ENCODE measurements at places on chromosomes 1 and 21.

DNA sequence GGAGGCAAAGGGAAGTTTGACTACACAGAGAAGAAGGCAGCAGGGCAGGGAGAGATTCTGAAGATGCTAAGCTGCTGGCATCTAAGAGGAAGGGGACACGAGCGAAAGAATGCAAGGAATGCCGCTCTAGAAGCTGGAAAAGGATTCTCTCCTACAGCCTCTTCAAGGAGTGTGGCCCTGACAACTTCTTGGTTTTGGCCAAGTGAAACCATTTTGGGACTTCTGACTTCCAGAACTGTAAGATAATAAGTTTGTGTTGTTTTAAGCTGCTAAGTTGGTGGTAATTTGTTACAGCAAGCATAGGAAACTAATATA, 28.5 kb downstream of the MGST3 start:
- no peak for DNase-seq

DNA sequence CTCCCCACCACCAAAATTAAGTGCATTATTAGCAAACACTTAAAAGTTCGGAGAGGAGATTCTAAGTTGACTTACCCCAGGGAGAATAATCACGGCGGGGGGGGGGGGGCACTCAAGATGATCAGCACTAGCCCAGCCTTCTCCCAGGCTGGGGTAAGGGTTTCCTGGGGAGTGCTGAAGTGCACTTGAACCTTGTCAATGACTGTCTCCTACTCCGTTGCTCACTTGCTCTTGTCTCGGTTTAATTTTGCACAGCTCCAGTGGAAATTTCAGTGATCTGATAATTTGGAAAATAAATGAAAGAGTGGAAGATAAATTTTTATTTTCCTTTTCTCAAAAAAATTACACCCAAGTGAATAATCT, 59.2 kb downstream of the PBX1 start:
- no peak for DNase-seq

DNA sequence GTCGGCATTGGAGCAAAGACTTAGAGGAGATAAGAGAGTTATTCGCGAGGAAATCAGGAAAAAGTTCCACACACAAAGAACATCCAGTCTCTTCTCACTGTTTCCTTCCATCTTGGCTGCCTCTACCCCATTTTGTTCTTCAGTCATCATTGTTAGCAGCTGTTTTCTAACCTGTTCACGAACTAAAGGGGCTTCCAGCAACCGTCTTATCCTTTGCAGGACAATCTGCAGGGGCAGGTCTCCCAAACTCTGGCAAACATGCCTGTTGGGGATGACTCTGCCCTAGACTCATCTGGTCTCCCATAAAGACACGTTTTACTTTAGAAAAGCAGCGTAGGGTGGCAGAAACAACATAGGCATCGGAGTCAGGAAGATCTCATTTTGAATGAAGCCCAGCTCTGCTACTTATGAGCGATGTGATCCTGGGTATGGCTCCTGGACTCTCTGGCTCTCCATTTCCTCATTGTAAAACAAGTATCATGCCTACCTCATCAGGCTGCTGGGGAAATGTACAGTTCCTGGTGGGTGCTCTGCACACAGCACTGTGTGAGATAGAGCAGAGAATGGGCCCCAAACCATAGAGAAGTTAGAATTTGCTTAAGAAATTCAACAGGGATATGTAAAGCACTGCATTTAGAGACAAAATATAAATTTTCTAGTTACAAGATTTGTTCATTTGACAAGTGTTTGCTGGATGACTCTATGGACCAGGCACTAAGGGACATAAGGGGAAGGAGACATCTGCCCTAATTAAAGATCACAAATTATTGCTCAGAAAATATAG, 59.7 kb downstream of the MEF2D start:
- no peak for DNase-seq

- no peak for DNase-seq
These were observed 52.5 kb downstream of the MAN1C1 start for GRCh38 chr1:25668931-25669573.

DNA sequence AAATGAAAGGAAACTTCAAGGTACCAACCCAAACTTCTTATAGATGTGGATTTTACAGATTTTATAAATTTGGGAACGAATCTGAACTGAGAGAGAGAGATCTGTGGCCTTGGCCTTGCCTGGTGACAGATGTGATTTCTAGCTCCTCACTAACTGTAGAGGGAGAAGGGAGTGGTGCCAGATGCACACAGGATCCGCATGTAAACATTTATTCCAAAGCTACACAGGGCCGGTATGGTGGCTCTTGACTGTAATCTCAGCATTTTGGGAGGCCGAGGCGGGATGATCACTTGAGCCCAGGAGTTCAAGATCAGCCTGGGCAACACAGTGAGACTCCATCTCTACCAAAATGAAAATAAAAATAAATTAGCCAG, 77.1 kb downstream of the PGBD5 start:
- no peak for DNase-seq

DNA sequence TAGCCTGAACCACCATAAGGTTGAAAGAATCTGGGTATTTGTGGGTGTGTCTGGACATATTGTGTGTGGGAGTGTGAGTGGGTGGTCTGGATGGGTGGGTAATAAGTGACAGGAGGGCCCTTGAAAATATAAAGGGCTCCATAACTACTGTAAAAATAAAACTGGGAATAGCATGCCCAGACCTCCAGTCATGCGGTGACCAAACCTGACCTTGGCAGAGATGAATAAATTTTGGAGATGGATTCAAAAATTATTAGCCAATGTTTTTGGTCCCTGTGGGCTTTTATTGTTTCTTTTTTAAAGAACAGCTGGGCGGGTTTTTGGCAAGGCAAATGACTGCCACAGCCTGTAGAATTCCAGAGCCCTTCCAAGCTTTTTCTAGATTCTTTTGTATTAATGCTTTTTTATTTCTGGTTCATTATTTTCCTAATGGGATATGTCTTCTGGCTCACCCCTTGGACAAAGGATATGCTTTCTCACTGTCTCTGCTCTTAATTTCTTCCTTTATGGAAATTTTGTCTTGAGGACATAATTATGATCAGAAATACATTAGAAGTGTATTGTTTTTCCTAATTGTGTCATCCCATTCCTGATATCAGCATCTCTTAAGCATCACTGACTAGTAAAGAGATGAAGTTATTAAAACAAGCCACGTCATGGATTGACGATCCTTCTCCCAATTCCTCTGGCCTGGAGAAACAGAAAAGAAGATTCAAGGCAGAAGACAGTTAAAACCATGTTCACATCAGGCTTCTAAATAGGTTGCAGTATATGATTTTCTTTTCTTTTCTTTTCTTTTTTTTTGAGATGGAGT, 69.5 kb downstream of the NTMT2 start:
- DNase-seq = no peak

DNA sequence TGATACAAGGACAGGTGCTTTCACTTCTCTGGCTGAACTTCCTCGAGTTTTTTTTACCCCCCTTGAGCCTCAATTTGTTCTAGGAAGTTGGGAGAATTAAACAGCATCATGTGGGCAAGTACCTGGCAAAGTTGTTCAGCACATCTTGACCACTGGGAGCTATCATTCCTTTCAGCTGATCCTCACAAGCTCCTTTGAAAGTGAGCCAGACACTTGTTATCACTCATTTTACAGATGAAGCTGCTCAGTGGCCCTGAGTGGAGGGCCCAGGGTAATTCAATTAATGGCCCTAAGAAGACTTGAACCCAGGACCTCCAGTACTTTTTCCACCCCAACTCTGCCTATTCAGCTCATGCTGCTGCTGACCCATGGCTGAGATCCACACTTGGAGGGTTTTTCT, 2.0 kb downstream of the RGS8 start:
- DNase-seq = no peak

- no peak for DNase-seq
These were observed 8.5 kb downstream of the CFHR4 start for GRCh38 chr1:196896355-196896754.

GRCh38 chr1:59952065-59952464, 25.5 kb upstream of the CYP2J2 start:
- no peak for DNase-seq

- DNase-seq = no peak
These were observed 89.7 kb downstream of the BCAR3 start for GRCh38 chr1:93591676-93592550.

GRCh38 chr1:112686417-112686816, 12.0 kb downstream of the MOV10 start:
- DNase-seq = no peak

DNA sequence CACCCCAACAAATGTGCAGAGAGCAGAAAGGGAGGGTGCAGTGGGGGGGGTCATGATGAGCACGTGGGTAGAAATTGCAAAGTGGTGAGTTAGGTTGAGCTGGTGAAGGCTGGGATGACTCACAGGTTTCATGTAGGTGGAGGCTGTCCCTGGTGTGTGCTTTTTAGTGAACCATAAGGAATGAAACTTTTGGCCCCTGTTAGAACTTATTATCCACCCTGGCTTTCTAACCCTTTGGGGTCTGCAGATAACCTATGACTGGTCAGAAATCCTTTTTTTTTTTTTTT, 46.9 kb downstream of the DOP1B start:
- no peak for DNase-seq

- no peak for DNase-seq
These were observed 98.9 kb downstream of the PGBD5 start for GRCh38 chr1:230326971-230327891.

DNA sequence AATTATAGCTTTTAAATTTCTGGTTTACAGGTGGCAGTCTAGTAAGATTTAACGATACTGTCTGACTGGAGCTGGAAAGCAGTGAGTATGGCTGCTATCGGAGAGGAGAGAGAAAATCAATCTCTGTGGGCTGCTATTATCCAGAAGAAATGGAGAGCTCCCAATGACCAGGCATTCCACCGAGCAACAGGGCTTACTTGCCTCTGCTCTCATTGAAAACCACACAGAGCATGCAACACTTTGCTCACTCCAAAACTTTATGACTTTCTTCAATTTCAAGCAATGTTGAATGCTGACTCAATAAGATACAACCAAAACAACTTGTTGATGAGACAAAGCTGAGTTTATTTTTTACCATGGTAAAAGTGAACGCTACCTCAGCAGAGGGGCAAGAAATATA, 337.0 kb upstream of the NCAM2 start:
- DNase-seq = no peak

DNA sequence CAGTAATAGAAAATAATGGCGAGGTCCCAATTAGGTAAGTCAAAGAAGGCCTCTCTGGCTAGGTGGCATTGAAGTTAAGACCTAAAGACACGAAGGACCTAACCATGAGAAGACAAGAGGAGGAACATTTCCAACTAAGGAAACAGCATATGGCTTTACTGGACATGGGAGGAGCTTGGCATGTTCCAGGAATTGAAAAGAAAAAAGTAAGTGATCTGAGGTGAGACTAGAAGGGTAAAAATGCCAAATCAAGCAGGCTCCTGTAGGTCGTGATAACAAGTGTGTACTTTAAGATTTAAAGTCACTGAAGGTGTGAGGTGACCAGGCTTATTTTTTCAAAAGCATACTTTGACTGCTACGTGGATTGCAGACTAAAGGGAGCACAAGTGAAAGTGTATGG, 13.4 kb upstream of the CLCC1 start:
- no peak for DNase-seq

DNA sequence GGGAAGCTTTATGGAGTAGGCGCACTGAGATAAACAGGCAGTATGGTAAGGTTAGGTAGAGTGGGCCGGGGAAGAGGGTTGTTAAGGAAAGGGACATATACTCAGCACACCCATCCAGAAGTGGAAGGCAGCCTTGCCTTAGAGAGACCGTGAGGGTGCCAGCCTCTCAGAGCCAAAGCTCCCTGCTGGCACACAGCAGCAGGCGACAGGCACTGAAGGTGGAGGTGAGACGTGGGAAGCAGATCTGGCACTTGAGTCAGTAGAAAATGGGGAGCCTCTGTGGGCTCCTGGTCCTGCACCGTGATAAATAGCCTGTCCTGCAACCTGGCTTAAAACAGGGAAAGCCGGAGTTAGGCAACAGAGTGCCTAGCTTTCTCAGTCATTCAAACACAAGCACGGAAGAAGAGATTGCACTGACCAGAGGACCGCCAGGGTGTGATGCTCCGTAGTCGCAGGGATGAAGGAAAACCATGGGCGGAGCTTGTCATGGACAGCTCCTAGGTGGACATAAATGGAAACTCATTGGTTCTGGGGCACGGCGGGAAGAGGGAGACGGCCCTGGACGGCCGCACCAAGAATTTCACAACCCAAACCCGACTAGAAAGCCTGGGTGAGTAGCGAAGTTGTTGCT, 15.5 kb downstream of the KCNK1 start:
- DNase-seq = no peak

GRCh38 chr1:92907949-92908684, 53.1 kb downstream of the DIPK1A start:
- DNase-seq = no peak

GRCh38 chr1:115184951-115185331, 95.6 kb upstream of the TSPAN2 start:
- no peak for DNase-seq

GRCh38 chr1:167412072-167412471, 106.3 kb downstream of the CD247 start:
- DNase-seq = no peak

DNA sequence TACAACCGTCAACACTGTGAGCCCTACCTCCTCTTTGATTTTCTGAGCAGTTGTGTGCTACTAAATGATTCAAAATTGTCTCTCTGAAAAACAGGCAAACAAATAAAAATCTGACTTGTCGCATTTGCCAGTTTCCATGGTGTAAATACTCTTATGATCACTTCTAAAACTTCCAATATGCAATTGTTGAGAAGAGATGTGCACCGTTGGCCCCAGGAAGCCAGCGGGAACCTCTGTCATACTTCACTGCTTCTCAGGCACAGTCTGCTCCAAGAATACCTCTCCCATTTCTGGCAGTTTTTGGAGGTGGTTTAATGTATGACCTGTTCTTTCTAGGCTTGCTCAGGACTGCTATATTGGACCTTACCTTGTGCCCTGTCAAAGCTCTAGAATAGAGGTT, 196.0 kb upstream of the NCAM2 start:
- no peak for DNase-seq

DNA sequence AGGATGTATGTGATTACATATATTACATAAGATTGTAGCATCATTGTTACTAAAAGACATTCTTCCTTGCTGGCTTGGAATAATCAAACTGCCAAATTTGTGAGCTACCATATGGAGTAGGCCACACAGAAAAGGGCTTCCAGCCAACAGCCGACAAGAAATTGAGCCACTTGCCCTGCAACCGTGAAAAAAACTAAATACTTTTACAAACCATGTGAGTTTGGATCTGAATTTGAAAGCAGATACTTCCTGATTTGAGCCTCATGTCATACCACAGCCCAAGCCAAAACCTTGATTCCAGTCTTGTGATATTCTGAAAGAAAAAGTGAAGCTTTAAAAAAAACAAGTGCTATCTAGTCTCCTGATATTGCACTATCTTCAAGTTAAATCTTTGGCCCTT, 55.6 kb upstream of the PRMT6 start:
- DNase-seq = no peak

DNA sequence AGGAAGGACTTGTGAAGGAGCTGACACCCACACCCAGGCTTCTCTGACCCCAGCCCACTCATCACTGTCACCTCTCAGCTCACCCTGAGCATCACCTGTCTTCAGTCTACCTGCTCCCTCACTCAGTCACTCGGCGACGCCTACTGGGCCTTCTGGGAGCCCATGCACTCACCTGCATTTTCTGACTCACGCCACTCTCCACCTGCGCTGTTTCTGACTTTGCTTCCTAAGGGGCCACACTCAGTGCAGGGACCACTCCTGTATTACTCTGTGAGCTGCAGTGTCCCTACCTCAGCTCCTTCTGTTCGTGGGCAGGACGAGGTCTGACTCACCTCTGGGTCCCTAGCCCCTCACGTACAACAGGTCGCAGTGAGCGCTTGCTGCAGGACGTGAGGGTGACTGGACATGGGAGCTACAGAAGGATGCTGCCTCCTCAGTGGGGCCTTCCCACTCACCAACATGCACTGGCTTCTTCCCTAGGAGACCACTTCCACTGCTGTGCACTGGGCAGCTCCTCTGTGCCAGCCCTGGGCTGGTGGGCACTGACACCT, 102.3 kb downstream of the GLIS1 start:
- no peak for DNase-seq

- DNase-seq = no peak
These were observed 66.0 kb downstream of the ZNF281 start for GRCh38 chr1:200343874-200344273.
